ENCODE measurements at places on chromosomes 6 and 20.

GRCh38 chr20:19594896-19595295 lies 163.2 kb upstream of the RIN2 start:
- DNase-seq, result no peak

DNA sequence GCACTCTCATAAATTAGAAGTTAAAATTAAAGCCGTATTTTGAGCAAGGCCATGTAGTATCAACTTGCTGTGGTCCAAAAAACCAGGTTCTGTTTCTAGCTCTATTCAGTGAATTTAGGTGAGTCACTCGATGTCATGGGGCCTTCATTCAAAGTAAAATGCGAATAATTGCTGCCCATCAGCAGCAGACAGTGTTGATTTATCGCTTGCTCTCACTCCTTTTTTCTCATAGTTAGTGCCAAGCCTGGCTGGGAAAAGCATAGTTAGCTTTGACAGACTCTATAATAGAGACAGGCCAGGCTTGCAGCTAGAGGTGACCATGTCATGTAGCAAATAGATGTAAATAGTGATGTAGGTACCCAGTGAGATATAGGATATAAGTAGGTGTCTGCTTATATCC lies 136.0 kb downstream of the EDN1 start:
- no peak for DNase-seq

GRCh38 chr6:127273499-127273898 lies 6.8 kb downstream of the RNF146 start:
- no peak for DNase-seq

DNA sequence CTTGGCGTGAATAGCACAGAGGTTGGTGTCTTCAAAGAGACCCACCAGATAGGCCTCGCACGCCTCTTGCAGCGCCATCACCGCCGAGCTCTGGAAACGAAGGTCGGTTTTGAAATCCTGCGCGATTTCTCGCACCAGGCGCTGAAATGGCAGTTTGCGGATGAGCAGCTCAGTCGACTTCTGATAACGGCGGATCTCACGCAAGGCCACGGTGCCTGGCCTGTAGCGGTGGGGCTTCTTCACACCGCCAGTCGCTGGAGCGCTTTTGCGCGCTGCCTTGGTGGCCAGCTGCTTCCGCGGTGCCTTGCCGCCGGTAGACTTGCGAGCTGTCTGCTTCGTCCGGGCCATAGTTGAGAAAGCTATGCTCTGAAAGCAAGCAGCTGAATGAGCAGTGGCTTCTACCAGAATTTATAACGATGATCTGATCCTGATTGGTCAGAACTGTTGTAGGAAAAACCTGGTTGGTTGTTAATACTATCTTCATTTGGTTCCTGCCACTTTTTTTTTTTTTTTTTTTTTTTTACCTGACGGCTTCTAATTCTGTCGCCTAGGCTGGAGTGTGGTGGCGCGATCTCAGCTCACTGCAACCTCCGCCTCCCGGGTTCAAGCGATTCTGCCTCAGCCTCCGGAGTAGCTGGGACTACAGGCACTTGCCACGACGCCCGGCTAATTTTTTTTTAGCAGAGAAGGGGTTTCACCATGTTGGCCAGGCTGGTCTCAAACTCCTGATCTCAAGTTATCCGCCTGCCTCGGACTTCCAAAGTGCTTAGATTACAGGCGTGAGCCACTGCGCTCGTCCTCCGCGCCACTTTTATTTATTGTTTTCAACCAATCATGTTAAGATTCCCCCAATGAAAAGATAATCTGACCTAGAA lies 21.5 kb downstream of the OR2B2 start:
- DNase-seq, result peak; percentile 88

DNA sequence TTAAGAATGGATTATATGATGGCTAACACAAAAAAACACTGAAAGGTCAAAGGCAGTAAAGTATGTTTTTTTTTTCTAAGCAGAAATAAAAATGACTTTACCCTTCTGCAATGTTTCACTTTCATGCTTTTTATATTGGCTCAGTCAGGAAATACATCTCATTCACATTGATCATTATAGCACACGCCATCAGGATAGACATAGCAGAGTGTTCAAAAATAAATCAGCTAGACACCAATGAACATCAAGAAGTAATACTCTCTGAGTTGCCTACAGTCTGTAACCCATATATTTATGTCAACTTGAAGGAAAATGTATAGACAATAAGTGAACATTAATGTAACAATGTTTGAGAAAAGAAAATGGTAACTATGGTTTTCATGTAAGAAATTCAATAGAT lies 535.2 kb upstream of the EPHA7 start:
- DNase-seq, result no peak

DNA sequence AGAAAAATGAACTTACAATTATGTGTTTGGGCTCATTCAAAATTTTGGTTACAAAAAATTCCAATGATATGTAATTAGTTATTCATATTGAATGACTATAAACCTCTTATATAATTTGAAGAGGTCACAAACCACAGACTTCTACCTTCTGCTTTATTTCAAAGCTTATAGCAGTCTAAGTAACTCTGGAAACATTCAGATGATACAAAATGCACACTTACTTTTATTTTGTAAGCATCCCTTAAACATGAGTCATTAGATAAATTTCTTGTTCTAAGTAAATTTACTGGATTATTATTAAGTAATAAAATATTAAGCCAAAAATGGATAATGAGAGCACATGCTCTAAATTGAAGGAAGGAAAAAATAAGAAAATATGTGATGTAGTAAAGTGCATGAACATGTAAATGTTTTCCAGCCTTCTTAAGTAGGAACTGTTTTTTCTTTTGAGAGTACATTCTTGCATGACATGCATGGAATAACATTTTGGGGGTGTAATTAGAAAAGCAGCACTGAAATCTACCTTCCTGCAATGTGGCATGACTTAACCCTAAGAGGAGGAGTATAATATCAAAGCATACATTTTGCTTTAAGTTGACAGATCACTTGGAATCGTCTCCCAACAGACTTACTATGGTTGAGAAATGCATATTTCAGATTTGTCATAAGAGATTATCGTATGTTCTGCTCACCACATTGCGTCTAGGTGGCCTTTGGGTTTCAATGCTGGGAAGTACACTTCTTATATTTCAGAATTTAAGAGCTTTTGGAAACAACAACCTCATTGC lies 372.7 kb upstream of the HSF2 start:
- no peak for DNase-seq

- DNase-seq, result no peak
These were observed 39.2 kb upstream of the NHSL1 start for GRCh38 chr6:138538390-138539031.

GRCh38 chr6:36809941-36810803 lies 29.1 kb downstream of the CPNE5 start:
- DNase-seq, result no peak

Measured in central memory CD4-positive, alpha-beta T cell (primary cell).